BJ (cell line): ENCODE measurements at places on chromosomes 3 and 15.

- no peak for DNase-seq
Measured at GRCh38 chr3:168455814-168456213, 360.1 kb upstream of the GOLIM4 start.

DNA sequence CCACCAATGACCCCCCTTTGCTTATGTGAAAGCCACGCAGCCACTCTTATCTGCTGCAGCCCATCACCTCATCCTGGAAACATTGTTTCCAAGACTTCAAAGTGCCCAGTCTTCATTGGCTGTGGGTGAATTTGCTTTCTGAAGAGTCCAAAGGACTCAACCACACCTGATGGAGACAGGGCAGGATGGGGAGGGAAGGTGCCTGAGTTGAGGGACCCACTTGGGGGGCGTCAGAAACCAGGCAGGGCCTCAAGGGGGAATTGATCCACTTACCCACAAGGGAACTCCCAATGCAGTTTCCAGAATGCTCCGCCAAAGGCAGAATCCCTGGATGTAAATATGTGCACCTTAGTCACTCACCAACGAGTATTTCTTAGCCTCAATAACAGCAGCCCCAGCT is 147.9 kb upstream of the ATP2B2 start:
- DNase-seq, result no peak

- no peak for DNase-seq
Measured at GRCh38 chr3:63949005-63949404, 36.8 kb upstream of the SCAANT1 start.

- DNase-seq, result no peak
Measured at GRCh38 chr3:152434142-152434541, 165.4 kb downstream of the MBNL1 start.

DNA sequence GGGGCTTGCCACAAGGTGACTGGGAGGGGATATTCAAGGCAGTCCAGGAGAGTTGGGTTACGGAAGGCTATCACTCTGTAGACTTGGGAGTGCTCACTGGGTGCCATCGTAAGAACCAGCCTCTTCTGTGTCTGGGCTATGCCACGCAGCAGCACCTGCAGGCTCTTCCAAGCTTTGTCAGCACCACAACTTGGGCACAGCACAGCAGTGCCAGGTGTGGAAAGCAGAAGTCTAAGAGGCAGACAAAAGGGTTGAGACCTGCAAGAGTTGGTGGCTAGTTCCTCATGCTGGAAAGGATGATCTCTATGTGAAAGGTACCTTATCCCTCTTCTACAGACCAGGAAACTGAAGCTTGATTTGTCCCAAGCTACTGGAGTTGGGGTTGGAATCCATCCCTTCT is 15.8 kb downstream of the CX3CR1 start:
- no peak for DNase-seq

DNA sequence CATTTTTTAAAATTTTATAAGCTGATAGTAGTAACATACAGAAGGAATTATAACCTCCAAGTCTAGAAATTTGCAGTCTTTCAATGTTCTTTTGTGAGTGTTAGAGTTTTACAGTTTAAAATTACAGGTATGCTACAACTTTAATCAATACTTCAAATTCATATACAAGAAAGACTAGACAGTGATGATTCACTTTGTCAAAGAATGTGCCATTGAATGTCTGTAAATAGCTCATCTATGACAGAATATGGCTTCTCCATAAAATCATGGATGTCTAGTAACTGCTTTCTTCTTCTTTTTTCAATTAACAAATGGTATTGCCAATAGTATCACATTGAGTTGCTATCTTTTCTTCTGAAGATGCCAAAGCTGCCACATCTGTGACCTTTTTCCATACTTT is 4.1 kb upstream of the TSC22D2 start:
- no peak for DNase-seq

GRCh38 chr3:50100956-50101845 is 12.5 kb downstream of the RBM5 start:
- no peak for DNase-seq

- no peak for DNase-seq
Measured at GRCh38 chr3:52240886-52241370, 2.0 kb upstream of the TWF2 start.

DNA sequence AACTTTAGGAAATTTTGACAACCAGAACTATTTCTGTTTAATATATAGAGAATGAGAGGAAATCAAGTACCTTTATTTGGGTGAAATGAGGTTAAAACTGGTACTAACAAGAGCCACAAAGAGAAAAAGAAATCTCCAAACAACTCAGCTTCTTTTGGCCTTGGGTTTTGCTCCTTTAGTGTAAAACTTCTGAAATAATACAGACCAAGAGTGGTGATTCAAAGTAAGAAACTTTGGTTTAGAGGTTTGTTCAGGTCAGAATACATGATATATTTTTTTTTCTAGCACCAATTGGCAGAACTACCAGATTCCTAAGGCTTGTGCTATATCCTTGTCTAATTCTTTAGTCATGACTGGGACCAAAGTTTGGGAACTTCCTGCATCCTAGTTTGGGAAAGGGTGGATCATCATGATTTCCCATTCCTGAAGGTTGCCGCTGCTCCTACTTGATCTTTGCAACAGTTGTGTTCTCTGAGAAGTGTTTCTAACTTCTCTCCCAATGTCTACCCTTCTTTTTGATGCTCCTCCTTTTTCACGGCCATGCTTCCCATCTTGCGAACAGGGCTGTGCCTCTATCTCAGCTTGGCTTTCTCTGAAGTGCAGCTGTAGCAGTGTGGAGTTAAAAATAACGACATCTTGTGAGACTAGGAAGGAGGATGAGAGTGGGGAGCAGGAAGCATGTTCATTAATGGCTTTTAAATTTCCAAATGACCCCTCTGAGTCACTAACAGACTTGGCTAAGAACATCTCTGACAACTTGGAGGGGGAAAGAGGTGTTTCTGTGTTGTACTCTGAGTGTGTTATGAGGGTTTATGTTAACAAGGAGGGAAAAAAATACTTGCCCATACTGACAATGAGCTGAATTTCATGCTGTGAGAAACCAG is 87.7 kb downstream of the KCNAB1 start:
- DNase-seq, result peak; percentile 55

GRCh38 chr3:24220859-24221657 is 273.6 kb downstream of the THRB start:
- DNase-seq, result peak; percentile 93

DNA sequence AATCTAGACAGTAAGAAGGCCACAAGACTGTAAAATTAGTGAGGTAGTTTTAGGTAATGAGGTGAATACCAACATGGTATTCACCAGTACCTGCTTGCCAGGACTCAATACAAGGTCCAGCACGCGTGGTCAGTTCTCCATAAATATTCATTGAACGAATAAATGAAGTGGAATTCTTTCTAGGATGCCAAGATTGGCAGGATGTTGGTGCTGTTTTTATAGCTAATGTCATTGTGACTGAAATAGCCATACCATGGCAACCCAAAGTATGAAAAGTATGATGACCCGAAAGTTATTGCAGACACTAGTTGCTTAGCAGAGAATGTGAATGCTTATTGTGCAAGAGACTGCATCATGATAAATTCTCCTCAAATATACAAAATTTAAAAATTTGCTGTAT is 307.2 kb downstream of the KCNH8 start:
- no peak for DNase-seq

GRCh38 chr3:159146392-159146791 is 344.5 kb downstream of the MFSD1 start:
- DNase-seq, result no peak

DNA sequence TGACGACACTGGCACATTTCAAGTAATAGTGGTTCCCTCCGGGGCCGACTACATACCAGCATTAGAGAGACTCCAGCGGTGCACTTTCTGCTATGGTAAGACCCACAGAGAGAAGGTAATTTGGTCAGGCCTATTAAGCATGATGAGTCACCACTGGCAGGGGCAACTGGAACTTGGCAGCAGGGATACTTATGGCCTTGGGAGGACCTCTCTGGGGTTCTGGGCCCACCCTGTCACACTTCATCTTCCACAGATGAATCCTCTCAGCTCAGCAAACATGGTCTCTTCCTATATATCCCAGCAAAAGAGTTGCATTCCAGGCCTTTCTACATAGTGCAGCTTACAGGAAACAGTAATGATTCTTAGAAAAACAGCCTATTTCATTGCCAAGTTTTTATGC is 88.0 kb downstream of the PIK3R4 start:
- peak; percentile 14 for DNase-seq

GRCh38 chr3:187085021-187085666 is 54.2 kb downstream of the RPL39L start:
- no peak for DNase-seq
